Mucosa of descending colon (tissue), 3 donors: ENCODE measurements at places on chromosomes 13 and 19. TPM values are rescaled to one million over a fixed set of nuclear protein-coding genes. Genes with fewer than 3 reads are reported as not detected.

BST2 gene
- total RNA-seq, result 72.6 TPM

ZNF772 gene
- total RNA-seq, result 5.9 TPM

DNA sequence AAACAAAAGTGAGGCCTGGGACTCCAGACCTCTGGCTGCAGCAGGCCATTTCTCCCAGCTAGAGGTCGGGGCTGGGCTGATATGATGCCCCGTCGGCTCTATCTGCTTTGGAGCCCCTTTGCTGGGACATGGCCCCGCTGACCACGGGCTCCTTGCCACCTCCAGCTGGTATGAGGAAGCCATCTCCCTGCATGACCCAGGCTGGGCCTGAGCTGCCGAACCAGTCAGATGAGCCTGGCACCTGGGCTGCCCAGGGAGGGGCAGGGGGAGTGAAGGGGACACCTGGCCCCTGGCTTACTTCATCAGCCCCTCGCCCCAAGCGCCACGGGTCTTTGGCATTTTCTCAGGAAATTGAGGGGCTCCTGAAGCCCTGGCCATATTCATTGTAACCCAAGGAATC, 7.8 kb downstream of the ZSWIM4 start:
- no peak for DNase-seq

KLK7 gene
- total RNA-seq, result not detected

- DNase-seq, result no peak
Measured at GRCh38 chr19:15986701-15987100, 37.9 kb downstream of the OR10H4 start.

DNA sequence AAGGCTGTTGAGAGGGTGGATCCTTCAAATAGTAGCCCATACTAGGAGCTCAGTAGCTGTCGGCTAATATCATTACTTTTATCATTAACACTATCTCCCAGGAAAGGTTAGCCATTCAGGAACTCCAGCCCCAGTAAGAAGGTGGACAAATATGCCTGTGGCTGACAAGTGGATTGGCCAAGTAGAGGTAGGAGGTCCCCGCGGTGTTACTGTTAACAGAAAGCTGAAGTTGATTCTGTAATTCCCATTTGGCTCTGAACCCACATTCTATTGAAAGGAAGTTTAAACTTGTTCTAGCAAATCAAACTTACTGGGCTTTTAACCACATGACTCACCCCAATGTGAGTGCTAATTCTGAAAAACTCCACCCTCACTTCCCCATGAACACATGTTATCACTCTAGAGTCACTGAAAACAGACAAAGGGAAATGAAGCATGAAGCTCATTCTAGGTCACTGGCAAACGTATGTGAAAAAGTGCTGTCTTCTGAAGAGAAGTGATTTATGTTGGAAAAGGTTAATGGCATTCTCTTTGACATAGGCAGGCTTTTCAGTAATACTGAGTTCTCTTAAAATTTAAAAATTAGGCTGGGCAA, 273.5 kb downstream of the FGF14 start:
- no peak for DNase-seq

GRCh38 chr13:94177041-94177440, 302.4 kb downstream of the DCT start:
- no peak for DNase-seq
